ENCODE measurements at places on chromosomes 16 and 17. TPM values are rescaled to one million over a fixed set of nuclear protein-coding genes. Genes with fewer than 3 reads are reported as not detected.

DNA sequence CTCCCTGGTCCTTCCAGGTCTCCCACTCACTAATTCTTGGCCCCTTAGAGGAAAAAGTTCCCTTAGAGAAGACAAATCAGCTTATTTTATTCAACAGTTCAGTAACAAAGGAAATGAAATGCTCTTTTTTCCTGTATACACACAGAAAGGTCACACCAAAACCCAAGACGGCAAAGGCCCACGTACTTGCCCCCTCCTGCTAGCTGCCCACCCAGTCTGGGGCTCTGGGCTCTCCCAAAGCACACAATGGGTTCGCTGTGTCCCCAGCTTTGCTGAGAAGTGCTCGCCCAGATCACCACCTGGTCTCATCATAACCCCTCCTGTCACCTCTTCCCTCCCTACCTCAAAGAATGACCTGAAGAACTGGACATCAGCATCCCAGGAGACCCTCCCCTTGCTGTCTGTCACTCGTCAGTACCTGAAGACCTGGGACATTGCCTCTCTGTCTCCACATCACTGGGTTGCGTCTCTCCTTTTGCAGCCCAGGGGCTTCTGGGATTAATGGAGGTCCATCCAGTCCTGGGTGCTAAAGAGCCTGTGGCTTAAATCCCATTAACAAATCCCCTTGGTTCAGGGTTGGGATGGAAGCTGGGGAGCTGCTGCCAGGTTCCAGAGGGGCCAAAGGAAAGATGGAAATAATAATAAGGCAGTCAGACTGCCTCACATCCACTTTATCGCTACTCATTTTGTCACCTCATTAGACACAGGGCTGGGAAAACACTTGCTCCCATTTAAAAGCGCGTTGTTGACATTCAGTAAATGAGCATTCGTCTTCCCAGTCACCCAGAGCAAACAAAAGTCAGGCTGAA lies 3.3 kb downstream of the SLC6A4 start:
- H3K36me3 ChIP-seq: no peaks in the 10 kb centered on the region
- no peaks in the 10 kb centered on the region for H3K27me3 ChIP-seq
- H3K27ac ChIP-seq: no peak overlapping the region
- peaks cover 19% of the 10 kb centered on the region for H3K4me1 ChIP-seq

The AURKB gene
- 1.6 TPM for total RNA-seq

- H3K4me3 ChIP-seq: no peak overlapping the region
- H3K36me3 ChIP-seq: no peaks in the 10 kb centered on the region
- no peak overlapping the region for H3K27ac ChIP-seq
- no peak for DNase-seq
- no peaks in the 10 kb centered on the region for H3K4me1 ChIP-seq
These were observed 35.3 kb upstream of the RAI1 start for GRCh38 chr17:17645961-17646360.

- H3K4me1 ChIP-seq: no peaks in the 10 kb centered on the region
- no peak overlapping the region for H3K27ac ChIP-seq
- no peak for DNase-seq
- no peaks in the 10 kb centered on the region for H3K36me3 ChIP-seq
- H3K27me3 ChIP-seq: no peaks in the 10 kb centered on the region
These were observed 24.2 kb downstream of the FAM20A start for GRCh38 chr17:68576811-68577496.

DNA sequence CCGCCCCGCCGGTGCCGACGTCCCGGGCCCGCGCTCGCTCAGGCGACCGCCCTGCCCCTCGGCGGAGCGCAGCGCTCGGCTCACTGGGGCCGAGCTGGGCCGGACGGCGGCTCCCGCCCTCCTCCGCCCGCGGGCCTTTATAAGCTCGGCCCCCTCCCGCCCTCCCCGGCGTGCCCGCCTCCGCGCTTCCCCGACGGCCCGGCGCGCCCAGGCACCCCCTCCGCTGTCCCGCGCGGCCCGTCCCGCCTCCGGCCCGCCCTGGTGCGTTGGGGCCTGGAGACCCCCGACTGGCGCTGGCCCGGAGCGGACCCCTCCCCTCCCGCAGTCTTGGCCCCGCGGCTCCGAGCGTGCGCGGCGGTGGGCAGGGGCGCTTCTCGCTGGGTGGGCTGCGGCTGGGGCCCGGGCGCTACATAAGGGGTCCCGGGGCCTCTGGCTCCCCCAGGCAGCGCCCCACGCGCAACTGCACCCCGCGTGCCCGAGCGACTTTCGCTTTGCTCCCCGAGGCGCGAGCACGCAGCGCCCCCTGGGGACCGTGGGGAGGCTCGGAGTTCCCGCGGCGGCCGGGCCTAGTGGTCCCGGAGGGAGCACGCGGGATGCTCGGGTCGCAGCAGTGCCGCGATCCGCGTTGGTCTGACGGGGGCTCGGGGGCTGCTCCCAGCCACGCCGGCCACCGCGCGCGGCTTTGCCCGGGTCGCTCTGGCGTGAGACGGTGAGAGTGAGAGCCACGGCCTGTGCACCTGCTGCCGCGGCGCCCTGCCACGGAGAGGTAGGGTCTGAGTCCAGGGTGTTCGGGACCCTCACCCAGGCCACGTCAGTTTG lies at the start of gene PIEZO1:
Gene PIEZO1 (minus strand): TSS at position 115 of the 819 bp plus-strand sequence. CDS start 256 bp downstream, outside the sequence.
- no peaks in the 10 kb centered on the region for H3K36me3 ChIP-seq
- no peak for DNase-seq
- no peaks in the 10 kb centered on the region for H3K27me3 ChIP-seq

DNA sequence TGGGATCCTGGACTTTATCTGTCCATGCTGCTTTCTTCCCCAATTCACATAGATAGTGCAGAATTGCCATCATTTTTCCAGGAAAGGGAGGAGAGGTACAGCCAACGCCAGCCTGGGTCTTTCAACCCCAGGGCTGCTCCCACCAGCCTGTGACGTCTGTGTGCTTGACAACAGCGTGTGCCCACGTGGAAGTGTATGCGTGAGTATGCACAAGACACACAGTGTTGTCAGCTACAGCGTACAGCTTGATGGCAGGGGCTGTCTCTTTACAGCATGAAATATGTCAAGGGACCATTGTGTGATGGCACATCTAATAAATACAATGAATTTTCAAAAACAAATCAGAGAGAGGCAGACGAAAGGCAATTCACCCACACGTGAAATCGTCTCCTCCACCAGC lies 62.3 kb downstream of the GSG1L start:
- no peaks in the 10 kb centered on the region for H3K27me3 ChIP-seq
- no peak for DNase-seq
- no peak overlapping the region for H3K4me3 ChIP-seq
- no peaks in the 10 kb centered on the region for H3K4me1 ChIP-seq
- no peak overlapping the region for H3K27ac ChIP-seq

GRCh38 chr16:52544703-52545102 lies 2.2 kb downstream of the TOX3 start:
- no peak for DNase-seq
- no peak overlapping the region for H3K27ac ChIP-seq
- H3K36me3 ChIP-seq: no peaks in the 10 kb centered on the region
- H3K27me3 ChIP-seq: no peaks in the 10 kb centered on the region
- no peak overlapping the region for H3K4me3 ChIP-seq

GRCh38 chr17:73815474-73815873 lies 171.2 kb upstream of the SDK2 start:
- H3K27ac ChIP-seq: no peak overlapping the region
- H3K4me3 ChIP-seq: no peak overlapping the region
- no peaks in the 10 kb centered on the region for H3K4me1 ChIP-seq
- no peaks in the 10 kb centered on the region for H3K27me3 ChIP-seq
- no peak for DNase-seq

The ZG16 gene
- not detected for total RNA-seq

- no peaks in the 10 kb centered on the region for H3K4me1 ChIP-seq
- H3K27ac ChIP-seq: no peak overlapping the region
- H3K4me3 ChIP-seq: no peak overlapping the region
- DNase-seq: no peak
These were observed 257.7 kb downstream of the XYLT1 start for GRCh38 chr16:17213025-17213424.

- no peak overlapping the region for H3K27ac ChIP-seq
- H3K4me3 ChIP-seq: no peak overlapping the region
- no peaks in the 10 kb centered on the region for H3K4me1 ChIP-seq
- no peaks in the 10 kb centered on the region for H3K27me3 ChIP-seq
- DNase-seq: no peak
- H3K36me3 ChIP-seq: no peaks in the 10 kb centered on the region
These were observed 64.9 kb downstream of the IRF8 start for GRCh38 chr16:85963753-85964285.

DNA sequence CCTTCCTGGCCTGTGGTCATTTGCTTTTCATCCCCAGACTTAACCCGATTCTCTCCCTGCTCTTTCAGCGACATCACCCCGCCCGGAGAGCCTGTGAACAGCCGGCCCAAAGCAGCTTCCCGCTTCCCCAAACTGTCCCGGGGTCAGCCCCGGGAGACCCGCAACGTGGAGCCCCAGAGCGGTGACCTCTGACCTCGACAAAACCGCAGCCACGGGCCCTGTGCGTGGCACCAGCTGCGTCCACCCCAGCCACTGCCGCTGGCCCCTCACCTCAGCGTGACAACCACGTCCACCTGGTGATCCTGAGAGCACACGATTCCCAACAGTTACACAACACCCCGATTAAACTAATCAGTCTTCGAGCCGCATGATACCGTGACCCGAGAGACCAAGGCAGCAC lies 235.2 kb downstream of the CPPED1 start:
- H3K4me3 ChIP-seq: no peak overlapping the region
- H3K27me3 ChIP-seq: no peaks in the 10 kb centered on the region
- no peak overlapping the region for H3K27ac ChIP-seq
- DNase-seq: no peak
- H3K36me3 ChIP-seq: peaks cover 5% of the 10 kb centered on the region
- H3K4me1 ChIP-seq: no peaks in the 10 kb centered on the region

- H3K36me3 ChIP-seq: no peaks in the 10 kb centered on the region
- peak overlapping the region; percentile 91 for H3K27ac ChIP-seq
- DNase-seq: no peak
- H3K4me1 ChIP-seq: peaks cover 49% of the 10 kb centered on the region
- no peaks in the 10 kb centered on the region for H3K27me3 ChIP-seq
- H3K4me3 ChIP-seq: peak overlapping the region; percentile 78
These were observed 817 bp downstream of the PSKH1 start for GRCh38 chr16:67893743-67894399.

DNA sequence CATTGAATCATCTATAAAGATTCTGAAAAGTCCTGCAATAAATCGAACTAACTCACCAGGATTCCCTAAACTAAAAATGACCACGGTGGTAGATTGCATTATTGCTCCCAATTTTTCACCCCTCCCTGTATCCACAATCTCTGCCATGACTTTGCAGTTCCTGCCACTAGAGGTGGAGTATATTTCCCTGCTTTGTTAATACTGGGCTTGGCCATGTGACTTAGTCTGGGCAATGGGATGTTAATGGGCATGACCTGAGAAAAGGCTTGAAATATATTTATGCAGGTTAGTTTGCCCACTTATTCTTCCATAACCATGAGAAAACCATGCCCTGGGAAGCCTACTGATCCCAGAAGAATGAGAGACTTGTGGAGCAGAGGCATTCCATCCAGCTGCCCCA lies 59.1 kb downstream of the NOG start:
- H3K27me3 ChIP-seq: no peaks in the 10 kb centered on the region
- no peaks in the 10 kb centered on the region for H3K4me1 ChIP-seq
- H3K4me3 ChIP-seq: no peak overlapping the region
- no peak overlapping the region for H3K27ac ChIP-seq

DNA sequence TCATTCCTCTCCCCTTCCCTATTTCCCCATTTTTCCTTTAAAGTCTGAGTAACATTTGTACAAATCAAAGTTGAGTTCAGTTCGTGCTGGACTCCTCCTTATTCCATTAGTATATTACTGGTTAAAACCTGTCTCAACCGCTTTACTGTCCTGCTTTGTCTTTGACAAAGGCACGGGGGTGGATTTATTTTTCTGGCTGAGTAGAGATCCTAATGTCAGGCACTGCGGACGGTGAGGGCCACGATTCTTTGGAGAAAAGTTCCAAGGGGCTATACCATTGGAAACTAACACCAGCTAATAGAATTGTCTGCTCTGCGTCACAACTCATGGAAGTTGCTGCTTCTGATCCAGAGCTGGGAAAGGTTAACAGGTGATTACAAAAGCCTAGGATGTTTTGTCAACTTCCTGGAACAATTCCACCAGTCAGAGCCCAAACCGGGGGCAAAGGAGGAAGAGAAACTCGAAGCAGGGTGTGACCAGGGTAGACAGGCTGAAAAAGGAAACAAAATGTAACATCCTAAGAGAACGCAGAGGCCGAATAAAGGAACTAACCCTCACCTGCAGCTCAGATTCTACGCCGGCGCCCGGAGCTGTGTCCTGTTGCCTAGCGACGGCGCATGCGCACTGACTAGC lies 12.4 kb downstream of the TAT start:
- peak overlapping the region; percentile 77 for H3K4me3 ChIP-seq
- H3K27ac ChIP-seq: peak overlapping the region; percentile 54
- no peaks in the 10 kb centered on the region for H3K27me3 ChIP-seq
- peak; percentile 52 for DNase-seq
- H3K4me1 ChIP-seq: peaks cover 3% of the 10 kb centered on the region
- H3K36me3 ChIP-seq: no peaks in the 10 kb centered on the region

DNA sequence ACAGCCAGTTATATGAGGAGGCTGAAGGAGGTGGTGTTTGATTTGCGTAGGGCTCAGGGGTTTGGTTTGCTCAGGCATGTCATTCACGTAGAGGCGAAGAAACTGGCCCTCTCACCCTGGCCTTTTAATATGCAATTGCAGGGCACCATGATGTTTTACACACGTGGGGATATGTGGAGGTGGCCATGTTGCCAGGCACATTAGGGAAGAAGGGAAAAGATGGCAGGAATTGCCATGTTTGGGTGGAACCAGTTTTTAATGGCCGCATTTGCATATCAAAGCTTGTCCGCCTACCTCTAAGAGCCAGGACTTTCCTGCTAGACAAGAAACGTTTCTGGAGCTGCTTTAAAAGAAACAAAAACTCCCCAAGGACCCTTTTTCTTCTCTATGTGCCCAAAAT lies 1483.7 kb upstream of the GOT2 start:
- H3K36me3 ChIP-seq: no peaks in the 10 kb centered on the region
- DNase-seq: no peak
- no peaks in the 10 kb centered on the region for H3K27me3 ChIP-seq
- H3K27ac ChIP-seq: no peak overlapping the region
- H3K4me1 ChIP-seq: no peaks in the 10 kb centered on the region

The FBXW10B gene
- total RNA-seq: 0.35 TPM

DNA sequence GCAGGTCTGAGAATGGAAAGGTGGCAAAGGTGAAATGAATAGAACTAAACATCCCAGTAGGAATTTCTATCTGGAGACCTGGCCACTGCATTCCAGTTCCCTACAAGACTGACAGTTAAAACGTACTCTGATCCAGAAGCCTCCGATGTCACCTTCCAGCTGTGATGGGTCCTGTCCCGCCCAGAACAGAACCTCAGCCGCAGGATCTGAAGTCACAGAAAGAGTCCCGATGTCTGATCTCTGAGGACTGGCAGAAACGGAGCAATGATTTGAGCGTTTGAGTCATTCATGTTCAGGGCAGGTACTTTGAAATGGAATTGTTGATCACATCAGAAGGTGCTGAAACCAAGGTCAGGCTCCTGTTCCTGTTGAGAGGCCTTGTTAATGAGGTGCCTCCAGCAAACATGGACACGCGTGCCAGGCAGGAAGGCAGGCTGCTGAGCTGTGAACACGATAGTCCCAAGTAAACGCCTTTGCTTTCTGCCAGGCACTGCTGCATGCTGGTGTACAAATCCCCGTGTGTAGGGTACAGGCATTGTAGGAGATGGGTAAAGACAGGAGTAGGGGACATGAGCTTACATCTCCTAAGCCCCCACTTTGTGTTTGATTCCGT lies 61.4 kb downstream of the VAT1L start:
- no peak overlapping the region for H3K27ac ChIP-seq
- H3K4me1 ChIP-seq: no peaks in the 10 kb centered on the region
- H3K27me3 ChIP-seq: no peaks in the 10 kb centered on the region
- H3K4me3 ChIP-seq: no peak overlapping the region
- no peak for DNase-seq

The KRT31 gene
- total RNA-seq: not detected

- H3K27me3 ChIP-seq: no peaks in the 10 kb centered on the region
- no peaks in the 10 kb centered on the region for H3K36me3 ChIP-seq
These were observed 36.0 kb upstream of the RBFOX3 start for GRCh38 chr17:79646721-79647455.

The NPB gene
- 0.35 TPM for total RNA-seq

GRCh38 chr16:50372611-50373344 lies 4.0 kb upstream of the BRD7 start:
- peak; percentile 28 for DNase-seq
- no peak overlapping the region for H3K4me3 ChIP-seq

All from thoracic aorta (tissue), 2 donors.